ENCODE measurements at places on chromosomes 5 and 9.

DNA sequence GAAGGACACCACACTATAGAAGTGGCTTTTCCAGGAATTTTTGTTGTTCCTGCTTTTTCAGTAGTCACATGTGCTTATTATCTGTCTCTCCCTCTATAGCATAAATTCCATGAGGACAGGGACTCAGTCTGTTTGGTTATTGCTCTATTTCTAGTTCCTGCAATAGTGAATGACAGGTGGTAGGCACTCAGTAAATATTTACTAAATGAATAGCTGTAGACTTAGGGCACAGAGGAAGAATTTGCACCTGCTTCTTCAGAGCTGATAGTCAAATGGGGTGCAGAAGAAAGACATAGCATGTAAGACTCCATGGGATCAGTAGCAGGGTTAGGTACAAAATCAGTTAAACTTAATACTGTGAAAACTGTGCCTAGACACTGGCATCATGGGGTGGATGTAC, 580.2 kb downstream of the CCDC171 start:
- DNase-seq = no peak

DNA sequence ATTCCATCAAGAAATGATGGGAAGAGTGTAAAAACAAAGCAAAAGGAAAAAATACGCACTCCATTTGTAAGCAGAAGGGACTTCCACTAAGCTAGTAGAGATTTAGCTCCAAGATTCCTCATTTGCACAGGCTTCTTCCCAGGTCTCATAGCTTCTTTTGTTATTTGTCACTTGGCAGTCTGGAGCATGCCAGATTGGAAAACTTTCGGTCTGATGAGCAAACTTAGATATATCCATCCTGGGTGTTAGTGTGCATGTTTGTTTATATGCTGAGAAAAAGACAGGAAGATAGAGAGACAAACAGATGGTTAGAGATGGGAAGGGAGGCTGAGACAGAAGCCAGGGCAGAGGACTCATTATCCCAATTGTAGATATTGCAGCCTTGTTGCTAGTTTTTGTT, 1644.5 kb upstream of the NUDT12 start:
- no peak for DNase-seq

GRCh38 chr5:96209829-96210228, 223.2 kb downstream of the PCSK1 start:
- DNase-seq = no peak

- no peak for DNase-seq
Measured at GRCh38 chr5:57315941-57316340, 142.1 kb downstream of the GPBP1 start.

DNA sequence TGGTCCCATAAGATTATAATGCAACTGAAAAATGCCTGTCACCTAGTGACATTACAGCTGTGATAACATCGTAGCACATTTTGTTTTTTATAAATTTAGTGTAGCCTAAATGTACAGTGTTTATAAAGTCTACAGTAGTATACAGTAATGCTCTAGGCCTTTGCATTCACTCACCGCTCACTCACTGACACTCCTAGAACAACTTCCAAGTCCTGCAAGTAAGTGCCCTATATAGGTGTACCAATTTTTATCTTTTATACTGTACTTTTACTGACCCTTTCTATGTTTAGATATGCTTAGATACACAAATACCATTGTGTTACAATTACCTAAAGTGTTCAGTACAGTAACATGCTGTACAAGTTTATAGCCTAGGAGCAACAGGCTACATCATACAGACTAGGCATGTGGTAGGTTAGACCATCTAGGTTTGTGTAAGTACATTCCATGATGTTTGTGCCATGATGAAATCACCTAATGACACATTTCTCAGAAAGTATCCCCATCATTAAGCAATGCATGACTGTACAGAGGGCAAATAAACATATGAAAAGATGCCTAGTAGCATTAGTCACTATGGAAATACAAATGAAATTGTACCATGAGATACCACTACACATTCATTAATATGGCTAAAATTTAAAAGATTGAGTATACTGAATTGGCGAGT, 127.6 kb downstream of the TRPM6 start:
- DNase-seq = no peak

GRCh38 chr5:78543916-78544315, 104.7 kb downstream of the LHFPL2 start:
- no peak for DNase-seq

GRCh38 chr5:137507150-137507549, 8.0 kb upstream of the SPOCK1 start:
- DNase-seq = no peak

- no peak for DNase-seq
Measured at GRCh38 chr9:7341571-7341970, 458.0 kb downstream of the DMAC1 start.

DNA sequence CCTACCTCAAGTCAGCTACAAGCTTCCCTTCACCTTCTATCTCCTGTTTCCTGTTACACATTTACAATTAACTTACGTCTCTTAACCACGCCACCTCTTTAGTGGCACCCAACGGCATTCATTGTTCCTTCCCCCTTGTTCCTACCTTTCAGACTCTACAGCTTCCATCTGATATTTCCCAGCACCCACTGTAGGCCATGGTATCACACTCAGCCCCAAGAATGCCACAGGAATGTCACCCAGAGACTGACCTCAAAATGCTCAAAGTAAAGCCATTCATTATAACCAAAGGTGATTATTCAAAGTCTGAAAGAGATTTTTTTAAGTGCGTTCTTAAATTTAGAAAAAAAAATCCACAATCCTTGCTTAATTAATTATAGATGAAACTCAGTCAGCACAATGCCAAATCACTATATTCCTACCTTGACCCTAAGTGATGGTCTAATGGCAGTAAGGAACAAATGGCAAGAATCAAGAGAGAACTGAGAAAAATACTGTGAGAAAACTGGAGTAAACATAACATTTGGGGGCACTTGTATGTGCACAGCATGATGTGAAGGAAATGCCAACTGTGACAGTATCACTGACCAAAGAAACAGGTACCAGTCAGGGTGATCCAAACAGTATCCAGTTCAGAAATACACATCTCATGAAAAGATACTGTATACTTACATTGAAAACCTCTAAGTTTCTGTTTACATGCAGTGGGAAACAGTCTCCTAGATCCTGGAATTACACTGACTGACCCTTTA, 52.1 kb downstream of the CTNND2 start:
- no peak for DNase-seq
